ENCODE measurements at places on chromosomes 13 and 19. TPM values are rescaled to one million over a fixed set of nuclear protein-coding genes. Genes with fewer than 3 reads are reported as not detected.

LHB gene
- total RNA-seq: not detected

DENND1C gene
- not detected for total RNA-seq

ZNF700 gene
- 8.5 TPM for total RNA-seq

IL11 gene
- total RNA-seq: 0.31 TPM

TRAPPC5 gene
- 17.2 TPM for total RNA-seq

OR10H1 gene
- not detected for total RNA-seq

PALM3 gene
- total RNA-seq: under 0.01 TPM

RASGRP4 gene
- total RNA-seq: not detected

TINCR gene
- total RNA-seq: 1.2 TPM

BORA gene
- 12.4 TPM for total RNA-seq

C2CD4C gene
- total RNA-seq: not detected

ZFP30 gene
- total RNA-seq: 16.0 TPM

ICAM5 gene
- 0.15 TPM for total RNA-seq

CEACAM20 gene
- not detected for total RNA-seq

PRR20B gene
- not detected for total RNA-seq

HDGFL2 gene
- 35.4 TPM for total RNA-seq

ZSCAN1 gene
- not detected for total RNA-seq

RFPL4A gene
- not detected for total RNA-seq

IZUMO2 gene
- not detected for total RNA-seq

SIAH3 gene
- total RNA-seq: not detected

RNF113B gene
- total RNA-seq: not detected

OXGR1 gene
- total RNA-seq: not detected

CD37 gene
- total RNA-seq: not detected

VSIG10L gene
- 2.5 TPM for total RNA-seq

TRPM4 gene
- 11.9 TPM for total RNA-seq

ZNF578 gene
- 0.69 TPM for total RNA-seq

TNFSF11 gene
- total RNA-seq: 2.1 TPM

CGB8 gene
- not detected for total RNA-seq

SLC10A2 gene
- total RNA-seq: not detected

TPGS1 gene
- 27.8 TPM for total RNA-seq

ZNF304 gene
- 9.7 TPM for total RNA-seq

EFNB2 gene
- total RNA-seq: 29.5 TPM

ADPRHL1 gene
- 0.36 TPM for total RNA-seq

PSG1 gene
- not detected for total RNA-seq

WDR62 gene
- total RNA-seq: 4.0 TPM

NTN5 gene
- total RNA-seq: 0.69 TPM

ZNF155 gene
- total RNA-seq: 7.9 TPM

COL5A3 gene
- 18.9 TPM for total RNA-seq
